ENCODE measurements at places on chromosomes 2 and 18.

GRCh38 chr2:223027442-223027841 lies 24.5 kb upstream of the KCNE4 start:
- DNase-seq: no peak

GRCh38 chr2:28400419-28400818 lies 7.8 kb downstream of the FOSL2 start:
- no peak for DNase-seq

GRCh38 chr2:237529452-237530402 lies 36.6 kb upstream of the PRLH start:
- no peak for DNase-seq

GRCh38 chr18:22344908-22345670 lies 72.6 kb downstream of the CTAGE1 start:
- DNase-seq: no peak

DNA sequence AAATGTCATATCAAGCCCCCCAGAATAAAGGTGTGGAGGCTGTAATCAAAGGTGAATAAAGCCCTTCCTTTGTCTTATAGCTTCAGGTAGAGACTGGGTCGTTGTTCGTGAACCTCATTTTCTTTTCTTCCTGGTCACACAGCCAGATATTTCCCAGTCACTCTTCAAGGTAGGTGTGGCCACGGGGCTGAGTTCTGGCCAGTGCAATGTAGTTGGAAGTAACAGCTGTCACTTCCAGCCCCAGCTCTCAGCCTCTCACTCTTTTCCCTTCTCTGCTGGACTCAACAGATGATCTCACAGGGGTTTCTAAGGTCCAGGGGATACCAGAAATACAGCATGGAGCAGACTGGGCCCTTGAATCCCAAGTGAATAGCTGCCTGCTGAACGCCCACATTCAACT lies 15.8 kb upstream of the TRPM8 start:
- DNase-seq: no peak

Data from stimulated activated CD4-positive, alpha-beta T cell treated with anti-CD3 and anti-CD28 coated beads, TNF-alpha, amount 100 ng/mL, for 1 hour (primary cell).